ENCODE measurements at places on chromosomes 4 and X.

DNA sequence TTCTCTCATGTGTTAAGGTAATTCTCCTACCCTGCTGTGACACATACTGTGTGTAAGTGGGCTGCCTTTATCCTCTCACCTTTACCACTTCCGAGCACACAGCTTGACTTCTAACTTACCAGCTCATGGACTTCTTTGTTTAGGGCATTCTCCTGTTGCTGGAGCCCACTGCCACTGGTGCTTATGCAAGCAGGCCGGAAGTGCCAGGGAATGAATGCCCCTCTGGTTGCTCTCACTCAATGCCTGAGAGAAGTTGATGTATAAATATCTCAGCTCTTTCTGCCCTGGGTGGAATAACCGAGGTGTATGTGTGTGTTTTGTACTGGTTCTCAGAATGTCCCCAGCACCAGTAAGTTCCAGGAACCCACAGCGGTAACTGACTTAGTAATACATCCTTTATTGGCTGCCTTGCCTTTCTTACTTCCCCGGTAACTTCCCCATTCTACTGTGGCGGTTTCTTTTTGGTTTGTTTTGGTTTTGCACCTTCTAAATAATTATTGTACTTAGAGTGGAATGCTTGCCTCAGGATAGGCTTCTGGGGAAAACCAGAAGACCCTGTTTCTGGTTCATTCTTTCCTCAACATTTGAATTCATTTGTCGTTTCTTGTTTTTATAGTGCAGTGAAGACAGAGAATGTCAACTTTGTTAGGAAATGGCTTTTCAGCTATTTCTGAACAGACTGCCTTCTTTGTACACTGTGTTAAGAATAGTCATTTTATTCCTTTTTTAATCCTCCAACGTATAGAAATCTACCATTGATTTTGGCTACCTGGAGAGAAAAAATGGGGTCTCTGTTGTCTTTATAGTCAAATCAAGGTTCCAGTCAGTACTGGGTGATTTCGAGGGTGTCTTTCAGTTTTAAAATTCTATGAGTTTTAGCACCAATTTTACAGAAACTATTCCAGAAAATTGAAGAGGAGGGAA is 45.4 kb downstream of the CXorf58 start:
- peak; percentile 71 for DNase-seq

GRCh38 chrX:20414066-20414465 is 147.4 kb upstream of the RPS6KA3 start:
- DNase-seq, result no peak

- no peak for DNase-seq
These were observed 224.6 kb downstream of the SOWAHB start for GRCh38 chr4:76673362-76673761.

DNA sequence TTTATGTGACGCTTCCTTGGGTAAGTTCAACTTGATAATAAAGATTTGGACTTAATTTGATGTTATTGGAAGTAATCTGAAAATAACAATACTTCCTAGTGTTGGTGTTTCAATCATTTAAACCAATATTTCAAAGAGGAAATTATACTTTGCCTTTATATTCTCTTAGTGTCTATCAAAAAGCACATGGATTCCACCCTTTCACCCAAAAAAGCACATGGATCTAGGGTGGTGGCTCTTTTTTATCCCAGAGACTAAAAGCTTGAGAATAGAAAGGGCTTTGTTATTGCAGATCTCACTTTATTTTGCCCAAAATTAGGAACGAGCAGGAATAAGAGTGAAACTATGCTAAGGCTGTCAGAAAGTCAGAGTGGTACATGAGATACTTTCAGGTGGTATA is 75.1 kb upstream of the RASGEF1B start:
- no peak for DNase-seq

- DNase-seq, result no peak
These were observed 83.7 kb downstream of the PSAPL1 start for GRCh38 chr4:7351014-7351413.

- DNase-seq, result no peak
These were observed 104.9 kb downstream of the RASGEF1B start for GRCh38 chr4:81366779-81367178.

- no peak for DNase-seq
These were observed 23.6 kb downstream of the CCKAR start for GRCh38 chr4:26466578-26467270.

GRCh38 chrX:2316534-2316933 is 184.2 kb downstream of the DHRSX start:
- no peak for DNase-seq

Measured in CD4-positive, alpha-beta T cell treated with Interleukin-10 for 1 hour (primary cell).